ENCODE measurements at places on chromosomes 4 and X. TPM values are rescaled to one million over a fixed set of nuclear protein-coding genes. Genes with fewer than 3 reads are reported as not detected.

SPANXA1 gene
- total RNA-seq, result not detected

DNA sequence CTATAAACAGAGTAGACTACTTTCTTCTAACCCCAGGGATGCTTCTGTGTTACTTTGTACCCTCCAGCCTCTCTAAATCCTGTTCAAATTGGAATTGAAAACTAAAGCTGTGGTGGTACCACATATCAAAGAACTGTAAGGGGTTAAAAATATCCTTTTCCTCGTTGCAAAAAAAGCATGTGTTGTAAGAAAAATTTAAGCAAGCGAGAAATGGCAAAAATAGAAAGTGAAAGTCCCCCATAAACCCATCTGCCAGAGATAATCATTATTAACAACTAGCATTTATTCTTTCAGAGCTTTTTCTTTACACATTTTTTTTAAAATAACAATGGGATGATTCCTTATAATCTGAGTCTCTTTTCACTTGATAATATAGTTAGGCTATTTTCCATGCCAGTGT is 40.6 kb downstream of the TMEM164 start:
- DNase-seq, result no peak

DNA sequence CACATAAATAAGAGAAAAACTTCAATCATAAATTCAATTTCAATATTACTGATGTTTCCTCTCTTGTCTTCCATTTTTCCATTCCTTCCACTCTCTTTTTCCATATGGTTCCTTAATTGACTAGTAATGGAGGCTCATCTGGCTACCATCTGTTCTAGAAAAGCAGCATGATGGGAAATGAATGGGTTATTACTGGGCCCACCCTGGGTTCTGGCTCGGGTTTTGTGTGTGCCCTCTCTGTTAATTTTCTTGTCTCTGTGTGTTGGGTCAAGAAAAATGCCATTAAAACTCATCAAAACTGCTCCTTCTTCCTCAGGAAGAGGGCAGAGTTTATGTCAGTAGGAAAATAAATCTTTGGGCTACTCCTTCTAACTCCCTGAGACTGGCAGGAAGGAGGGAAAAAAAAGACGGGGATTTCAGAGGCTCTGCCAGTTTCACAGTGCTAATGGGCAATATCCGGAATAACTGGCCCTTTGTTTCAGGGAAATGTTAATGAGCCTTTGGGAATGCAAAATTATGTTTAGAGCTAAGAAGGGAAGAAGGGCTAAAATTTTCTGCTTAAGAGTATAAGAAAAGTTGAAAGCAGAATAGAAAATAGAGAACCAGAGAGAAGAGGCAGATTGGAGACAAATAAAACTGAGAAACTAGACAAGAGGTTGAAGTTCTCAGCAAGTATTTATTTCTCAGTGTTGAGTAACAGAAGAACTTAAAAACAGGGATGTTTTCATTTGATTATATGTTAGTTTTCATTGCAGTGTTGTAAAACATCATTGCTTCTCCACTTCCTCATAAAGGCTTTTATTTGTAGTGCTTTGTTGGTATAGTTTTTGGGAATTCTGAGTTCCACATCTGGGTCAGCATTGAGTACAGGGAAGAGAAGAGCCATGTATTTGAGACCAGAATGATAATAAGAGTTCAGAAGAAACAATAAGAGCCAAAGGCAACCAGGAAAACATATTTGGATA is 19.7 kb downstream of the GABRB1 start:
- no peak for DNase-seq

GRCh38 chr4:151431728-151432127 is 22.8 kb downstream of the FHIP1A start:
- no peak for DNase-seq

Measured in neural crest cell (in vitro differentiated cells).